Left ventricle myocardium inferior (tissue), 1 donor: ENCODE measurements at places on chromosomes 5 and 9. TPM values are rescaled to one million over a fixed set of nuclear protein-coding genes. Genes with fewer than 3 reads are reported as not detected.

GRCh38 chr9:16031971-16032370 lies 479.1 kb downstream of the CCDC171 start:
- DNase-seq = no peak

- peak; percentile 58 for DNase-seq
Measured at GRCh38 chr5:137753691-137754187, 424 bp downstream of the HNRNPA0 start.

DNA sequence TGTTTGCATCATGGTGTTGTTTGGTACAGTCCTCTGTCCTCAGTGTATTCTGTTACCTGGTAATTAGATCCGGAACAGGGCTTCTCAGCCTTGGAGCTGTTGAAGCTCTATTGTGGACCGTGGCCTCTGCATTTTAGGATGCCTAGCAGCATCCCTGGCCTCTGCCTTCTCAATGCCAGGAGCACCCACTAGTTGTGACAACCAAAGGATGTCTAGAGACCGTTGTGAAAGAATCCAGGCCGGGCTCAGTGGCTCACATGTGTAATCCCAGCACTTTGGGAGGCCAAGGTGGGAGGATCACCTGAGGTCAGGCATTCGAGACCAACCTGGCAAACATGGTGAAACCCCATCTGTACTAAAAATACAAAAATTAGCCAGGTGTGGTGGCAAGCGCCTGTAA lies 159.6 kb downstream of the CACNA1B start:
- DNase-seq = no peak

DNA sequence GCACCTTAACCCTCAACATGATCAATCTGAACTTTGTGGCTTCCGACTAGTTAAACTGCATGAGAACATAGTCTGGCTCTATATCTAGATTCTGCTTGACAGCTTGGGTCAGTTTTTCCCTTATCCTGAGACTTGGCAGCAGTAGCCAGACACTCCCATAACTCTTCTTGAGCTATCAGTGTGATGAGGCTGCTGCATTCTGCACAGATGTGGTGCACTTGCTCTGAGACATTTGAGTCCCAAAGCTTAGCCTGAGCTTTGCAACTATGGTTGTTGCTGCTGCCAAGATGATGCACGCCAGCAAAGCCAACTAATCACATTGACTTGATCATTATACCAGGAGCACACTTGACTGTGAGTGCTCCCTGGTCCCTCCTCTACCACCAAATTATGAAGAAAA lies 36.2 kb downstream of the MOCS2 start:
- DNase-seq = no peak

GRCh38 chr9:98491828-98492227 lies 216.9 kb downstream of the GABBR2 start:
- DNase-seq = peak; percentile 23

DNA sequence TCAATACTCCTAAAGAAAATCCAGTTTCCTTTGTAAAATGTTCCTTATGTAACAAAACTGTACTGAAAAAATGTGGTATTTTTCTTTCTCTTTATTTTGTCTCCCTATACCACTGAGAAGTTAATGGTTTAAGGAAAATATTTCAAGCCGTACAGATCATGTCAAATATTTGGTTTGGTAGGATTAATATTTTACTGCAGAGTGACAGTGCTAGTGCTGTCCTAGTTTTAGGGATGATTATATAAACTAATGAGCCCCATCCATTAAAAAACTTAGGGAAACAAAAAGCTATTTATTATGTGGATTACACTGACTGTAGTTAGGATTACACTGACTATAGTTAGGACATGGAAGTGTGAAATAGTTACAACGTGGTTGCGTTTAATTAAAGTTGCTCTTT lies 209.1 kb downstream of the CD180 start:
- DNase-seq = no peak

DNA sequence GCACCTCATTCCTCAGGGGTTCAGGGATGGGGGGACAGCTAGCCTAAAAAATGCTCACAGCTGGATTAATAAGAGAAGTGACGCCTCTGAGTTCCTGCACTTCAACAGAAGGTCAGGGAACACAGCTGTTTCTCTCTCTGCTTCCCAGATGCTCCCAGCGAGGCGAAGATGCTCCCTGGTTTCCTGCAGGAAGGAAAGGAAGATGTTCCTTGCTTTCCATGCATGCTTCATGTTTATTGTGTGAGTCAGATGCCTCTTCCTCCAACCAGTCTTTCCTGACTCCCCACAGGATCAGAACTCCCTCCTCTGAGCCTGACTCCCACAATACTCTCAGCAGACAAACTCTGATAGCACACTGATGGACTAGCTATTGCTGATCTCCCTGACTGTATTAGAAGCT lies 71.9 kb downstream of the MFAP3 start:
- DNase-seq = no peak

DNA sequence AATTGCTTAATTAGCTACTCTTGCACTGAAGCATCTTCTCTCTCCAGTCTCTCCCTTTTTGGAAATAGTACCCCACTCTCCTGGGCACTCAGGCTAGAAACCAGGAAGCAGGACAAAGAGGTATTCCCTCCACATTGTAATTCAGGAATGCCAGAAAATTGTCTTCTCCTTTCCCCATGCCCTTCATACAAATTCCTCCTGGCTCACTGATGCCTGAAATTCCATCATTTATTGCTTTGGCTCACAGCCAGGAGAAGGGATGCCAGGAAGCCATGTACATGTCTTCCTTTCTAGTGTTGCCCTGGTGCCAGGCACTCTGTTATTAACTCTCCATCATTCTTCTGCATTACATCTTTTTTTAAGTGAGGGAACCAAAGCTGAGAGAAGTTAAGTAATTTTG lies 716.5 kb upstream of the C9orf72 start:
- no peak for DNase-seq

DNA sequence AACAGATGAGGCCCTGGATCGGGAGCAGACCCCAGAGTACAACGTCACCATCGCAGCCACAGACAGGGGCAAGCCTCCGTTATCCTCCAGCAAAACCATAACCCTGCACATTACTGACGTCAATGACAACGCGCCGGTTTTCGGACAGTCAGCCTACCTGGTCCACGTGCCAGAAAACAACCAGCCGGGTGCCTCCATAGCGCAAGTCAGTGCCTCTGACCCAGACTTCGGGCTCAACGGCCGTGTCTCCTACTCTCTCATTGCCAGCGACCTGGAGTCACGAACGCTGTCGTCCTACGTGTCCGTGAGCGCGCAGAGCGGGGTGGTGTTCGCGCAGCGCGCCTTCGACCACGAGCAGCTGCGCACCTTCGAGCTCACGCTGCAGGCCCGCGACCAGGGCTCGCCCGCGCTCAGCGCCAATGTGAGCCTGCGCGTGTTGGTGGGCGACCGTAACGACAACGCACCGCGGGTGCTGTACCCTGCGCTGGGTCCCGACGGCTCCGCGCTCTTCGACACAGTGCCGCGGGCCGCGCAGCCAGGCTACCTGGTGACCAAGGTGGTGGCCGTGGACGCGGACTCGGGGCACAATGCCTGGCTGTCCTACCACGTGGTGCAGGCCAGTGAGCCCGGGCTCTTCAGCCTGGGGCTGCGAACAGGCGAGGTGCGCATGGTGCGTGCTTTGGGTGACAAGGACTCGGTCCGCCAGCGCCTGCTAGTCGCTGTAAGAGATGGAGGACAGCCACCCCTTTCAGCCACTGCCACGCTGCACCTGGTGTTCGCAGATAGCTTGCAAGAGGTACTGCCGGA lies 1.6 kb upstream of the PCDHGA11 start:
- DNase-seq = no peak

DNA sequence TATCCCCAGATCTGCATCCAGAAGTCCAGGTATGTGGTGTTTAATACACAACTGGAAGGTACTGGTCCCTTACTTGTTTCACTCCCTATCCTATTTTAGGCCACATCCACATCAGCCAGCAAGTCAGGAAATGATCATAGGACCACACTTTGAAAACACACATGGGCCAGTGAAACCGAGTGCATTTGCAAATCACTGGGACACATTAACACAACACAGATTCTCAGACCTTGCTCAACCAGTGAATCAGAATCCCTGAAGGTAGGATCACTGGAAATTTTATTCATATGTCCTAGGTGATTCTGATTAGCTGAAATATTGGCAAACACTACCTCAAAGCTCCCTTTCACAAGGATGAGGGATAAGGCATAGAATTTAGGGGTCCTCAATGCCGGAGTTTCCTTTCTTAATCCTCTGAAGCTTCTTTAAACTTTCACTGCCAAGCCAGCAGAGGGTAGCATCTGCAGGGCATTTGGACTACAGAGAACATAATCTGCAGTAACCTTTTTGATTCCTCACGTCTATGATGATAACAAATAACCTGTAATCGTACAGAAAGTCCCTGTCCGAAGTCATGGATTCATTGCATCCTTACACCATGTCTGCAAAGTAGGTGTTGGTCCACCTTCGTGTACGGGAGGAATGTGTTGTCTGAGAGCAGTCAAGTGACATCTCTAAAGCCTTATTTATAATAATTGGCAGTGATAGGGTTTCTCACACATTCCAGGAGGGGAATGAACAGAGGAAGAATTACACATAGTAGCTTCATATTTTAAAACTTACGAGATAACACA lies 11.0 kb upstream of the ABLIM3 start:
- DNase-seq = no peak

DNA sequence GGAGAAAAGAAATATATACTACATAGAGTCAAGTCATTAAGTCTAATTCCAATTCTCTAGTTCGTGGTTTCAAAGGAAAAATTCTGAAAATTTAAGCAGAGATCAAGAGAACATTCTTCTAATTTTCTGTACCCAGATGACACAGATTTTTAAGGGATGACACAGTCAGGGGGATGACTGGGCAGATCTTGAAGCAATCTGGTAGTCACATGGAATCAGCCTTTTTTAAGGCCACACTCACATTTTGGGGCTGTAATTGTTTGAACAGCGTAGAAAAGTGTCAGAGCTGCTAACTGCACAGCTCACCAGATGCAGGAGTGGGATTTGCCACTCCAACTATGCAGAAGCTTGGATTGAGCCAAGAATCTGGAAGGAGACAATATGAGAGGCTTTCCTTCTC lies 20.4 kb downstream of the PDE4D start:
- no peak for DNase-seq

DNA sequence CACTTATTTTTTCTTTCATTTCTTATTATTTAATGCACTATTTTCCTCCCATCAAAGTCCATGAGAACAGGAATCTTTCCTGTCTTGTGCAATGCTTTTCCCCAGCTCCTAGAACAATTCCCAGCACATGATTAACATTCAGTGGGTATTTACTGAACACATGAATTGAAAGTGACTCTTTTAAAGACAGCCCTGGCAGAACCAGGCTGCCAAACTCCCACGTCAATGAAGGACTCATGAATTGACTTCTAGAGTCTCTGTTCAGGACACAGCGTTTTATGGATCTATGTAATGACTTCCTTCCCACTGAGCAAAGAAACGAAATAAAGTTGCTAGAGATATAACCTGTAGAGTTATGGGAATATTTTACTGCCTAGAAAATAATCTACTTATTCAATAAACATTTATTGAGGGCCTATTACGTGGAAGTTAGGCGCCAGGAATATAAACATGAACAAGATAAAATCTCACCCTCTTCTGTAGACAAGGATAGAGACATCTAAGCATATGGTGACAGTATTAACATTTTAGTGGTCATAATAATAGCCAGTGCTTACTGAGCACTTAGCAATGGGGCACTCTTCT lies 485.9 kb upstream of the KLF4 start:
- DNase-seq = no peak

PCDHB12 gene
- 0.69 TPM for total RNA-seq

ARSI gene
- 0.16 TPM for total RNA-seq

AK8 gene
- 0.74 TPM for total RNA-seq

IFNK gene
- total RNA-seq = not detected

ALDH1B1 gene
- 21.6 TPM for total RNA-seq

PGM5 gene
- total RNA-seq = 190 TPM

OTULINL gene
- total RNA-seq = 3.8 TPM
